A549 treated with Hydrocortisone at 1 μM for 4 hours (cell line): ENCODE measurements at places on chromosomes 1 and 21. TPM values are rescaled to one million over a fixed set of nuclear protein-coding genes. Genes with fewer than 3 reads are reported as not detected.

Gene PLA2G4A
- 7.6 to 11.2 TPM (median 9.6 TPM) in 5 replicates for total RNA-seq

Gene C4BPB
- 1.1 to 2.2 TPM (median 1.4 TPM) in 5 replicates for total RNA-seq

Gene ELOVL1
- total RNA-seq = 135 to 156 TPM (median 143 TPM) in 5 replicates

Gene SEC16B
- 0.55 to 0.93 TPM (median 0.83 TPM) in 5 replicates for total RNA-seq

Gene INTS3
- 18.7 to 21.0 TPM (median 20.5 TPM) in 5 replicates for total RNA-seq

Gene RPRD2
- 12.5 to 15.7 TPM (median 13.7 TPM) in 5 replicates for total RNA-seq

Gene NPHS2
- not detected in 5 replicates for total RNA-seq

Gene RAP1GAP
- 9.1 to 11.0 TPM (median 10.2 TPM) in 5 replicates for total RNA-seq

Gene OR2G6
- total RNA-seq = not detected in 5 replicates
